Left ventricle myocardium inferior (tissue), 1 donor: ENCODE measurements at places on chromosomes 11 and 22. TPM values are rescaled to one million over a fixed set of nuclear protein-coding genes. Genes with fewer than 3 reads are reported as not detected.

GRCh38 chr11:68857037-68857586 is 15.4 kb upstream of the CPT1A start:
- DNase-seq, result no peak

GRCh38 chr11:74366576-74366975 is 31.7 kb downstream of the PGM2L1 start:
- DNase-seq, result no peak

DNA sequence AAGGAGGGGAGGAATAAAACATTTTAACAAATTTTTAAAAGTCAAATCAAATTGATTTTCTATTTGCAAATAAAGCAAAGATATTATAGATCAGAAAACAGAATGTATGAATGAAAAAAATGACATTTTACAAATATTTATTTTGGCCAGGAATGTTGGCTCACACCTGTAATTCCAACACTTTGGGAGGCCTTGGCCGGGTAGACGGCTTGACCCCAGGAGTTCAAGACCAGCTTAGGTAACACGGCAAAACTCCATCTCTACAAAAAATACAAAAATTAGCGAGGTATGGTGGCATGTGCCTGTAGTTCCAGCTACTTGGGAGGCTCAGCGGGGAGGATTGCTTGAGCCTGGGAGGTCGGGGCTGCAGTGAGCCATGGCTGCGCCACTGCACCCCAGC is 18.2 kb downstream of the THAP12 start:
- no peak for DNase-seq

DNA sequence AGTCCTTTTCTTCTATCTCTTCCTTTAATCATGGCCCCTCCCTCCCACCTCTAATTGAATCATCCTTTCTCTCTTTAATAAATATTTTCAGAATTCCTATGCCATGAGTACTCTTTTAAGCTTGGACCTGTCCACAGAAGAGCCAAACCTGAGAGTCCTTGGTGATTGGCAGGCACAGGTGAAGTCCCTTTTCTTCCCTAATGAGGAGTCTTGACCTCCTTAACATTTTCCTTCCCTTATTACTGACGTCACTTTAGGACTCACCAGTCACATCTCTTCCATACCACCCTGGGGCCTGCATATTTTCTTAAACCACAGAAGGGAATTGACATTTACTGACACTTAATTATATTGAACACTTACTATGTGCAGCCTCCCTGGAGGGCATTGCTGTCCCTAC is 41.0 kb upstream of the RASSF10 start:
- no peak for DNase-seq

DNA sequence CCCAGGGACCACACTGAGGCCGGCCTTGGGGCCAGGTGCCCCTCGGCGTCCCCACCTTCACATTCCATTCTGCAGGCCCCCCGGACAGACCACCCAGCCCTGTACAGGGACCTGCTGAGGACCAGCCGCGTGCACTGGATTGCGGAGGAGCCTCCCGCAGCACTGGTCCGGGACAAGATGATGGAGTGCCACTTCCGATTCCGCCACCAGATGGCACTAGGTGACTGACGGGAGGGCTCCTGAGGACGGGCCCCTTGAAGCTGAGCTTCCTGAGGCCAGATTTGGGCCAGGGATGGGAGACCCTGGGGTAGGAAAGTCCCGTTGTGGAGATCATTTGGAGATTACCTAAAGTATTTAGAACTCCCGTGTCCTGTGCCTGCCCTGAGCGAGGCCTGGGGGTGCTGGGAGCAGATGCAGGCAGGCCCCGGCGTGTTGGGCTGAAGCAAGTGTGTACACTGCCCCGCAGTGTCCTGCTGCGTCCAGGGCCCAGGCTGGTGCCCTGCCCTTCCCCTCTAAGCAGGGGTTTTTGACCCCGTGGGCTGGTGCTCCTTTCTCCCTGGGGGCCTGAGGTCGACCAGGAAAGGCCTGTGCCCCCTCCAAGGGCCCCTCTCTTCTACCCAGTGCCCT is 20.0 kb downstream of the TRMU start:
- peak; percentile 65 for DNase-seq

DNA sequence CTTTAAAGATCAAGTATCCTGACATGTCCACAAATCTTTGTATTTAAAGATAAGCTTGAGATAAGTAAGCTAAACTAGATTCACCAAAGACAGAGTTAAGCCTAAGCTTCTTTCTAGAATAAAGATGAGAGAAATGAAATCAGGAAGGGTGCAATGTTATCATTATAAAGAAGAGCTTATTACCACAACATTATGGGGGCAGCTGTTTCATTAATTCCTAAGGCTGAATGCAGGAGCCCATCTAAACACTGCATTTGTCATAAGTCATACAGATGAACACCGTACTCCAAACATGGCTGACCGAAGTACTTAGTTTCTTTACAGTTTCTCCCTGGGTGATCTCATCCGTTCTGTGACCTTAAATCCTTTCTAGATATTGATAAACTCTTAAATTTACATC is 16.3 kb downstream of the FDX1 start:
- no peak for DNase-seq

GRCh38 chr11:127818625-127819024 is 768.7 kb downstream of the ETS1 start:
- no peak for DNase-seq

DNA sequence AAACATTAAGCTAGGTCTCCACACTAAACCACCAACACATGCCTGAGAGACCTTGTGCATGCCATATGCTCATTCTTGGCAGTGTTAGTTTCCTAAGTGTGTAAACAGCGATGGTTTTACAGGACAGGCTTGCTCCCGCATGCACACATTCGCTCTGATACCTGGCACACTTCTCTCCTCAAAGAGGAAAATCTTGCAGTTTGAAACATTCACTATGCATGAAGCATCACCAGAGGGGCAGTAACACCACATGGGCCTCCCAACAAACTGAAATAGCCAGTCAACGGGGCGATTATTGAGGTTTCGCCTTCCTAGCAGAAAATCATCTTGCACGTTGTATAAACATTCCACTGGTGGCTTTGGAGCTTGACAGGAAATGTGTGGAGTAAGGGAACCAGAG is 52.6 kb downstream of the ABTB2 start:
- DNase-seq, result no peak

- DNase-seq, result no peak
Observed at GRCh38 chr11:88435415-88435814, 97.9 kb upstream of the CTSC start.

GRCh38 chr11:82458761-82459160 is 274.9 kb downstream of the FAM181B start:
- DNase-seq, result no peak

- DNase-seq, result no peak
Observed at GRCh38 chr22:39282645-39283321, 36.6 kb downstream of the RPL3 start.

GRCh38 chr11:99739464-99740089 is 718.8 kb downstream of the CNTN5 start:
- no peak for DNase-seq

- no peak for DNase-seq
Observed at GRCh38 chr11:103433386-103434072, 324.3 kb downstream of the DYNC2H1 start.

DNA sequence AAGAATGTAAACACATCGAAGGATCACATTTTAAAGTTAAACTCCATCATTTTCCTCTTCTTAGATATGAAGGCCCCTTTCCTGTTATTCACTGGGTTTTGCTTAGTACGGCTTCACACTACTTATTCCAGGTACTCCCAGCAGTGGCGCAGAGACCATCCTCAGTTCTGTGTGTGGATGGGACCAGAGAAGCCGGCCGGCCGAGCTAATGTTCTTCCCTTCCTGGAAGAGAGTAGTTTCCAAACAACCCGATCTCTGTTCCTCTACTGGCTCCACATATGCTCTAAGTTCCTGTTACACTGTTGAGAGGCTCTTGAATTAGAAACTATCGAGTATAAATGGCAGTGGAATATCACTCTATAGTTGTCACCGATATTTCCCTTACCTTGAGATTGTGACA is 684 bp upstream of the NFRKB start:
- DNase-seq, result no peak

GRCh38 chr11:102780491-102780918 is at the start of gene MMP10:
Gene MMP10 (minus strand): TSS chr11:102780628. CDS start chr11:102780591, 37 bp downstream.
- DNase-seq, result no peak

GRCh38 chr11:79661373-79661772 is 220.5 kb upstream of the TENM4 start:
- DNase-seq, result no peak

- DNase-seq, result no peak
Observed at GRCh38 chr22:46937939-46938338, 175.5 kb downstream of the TBC1D22A start.

GRCh38 chr11:87437133-87437843 is 399.6 kb downstream of the TMEM135 start:
- no peak for DNase-seq

- DNase-seq, result no peak
Observed at GRCh38 chr11:61892085-61892370, 683 bp upstream of the FADS3 start.

GRCh38 chr11:128484172-128484571 is 103.2 kb downstream of the ETS1 start:
- no peak for DNase-seq

DNA sequence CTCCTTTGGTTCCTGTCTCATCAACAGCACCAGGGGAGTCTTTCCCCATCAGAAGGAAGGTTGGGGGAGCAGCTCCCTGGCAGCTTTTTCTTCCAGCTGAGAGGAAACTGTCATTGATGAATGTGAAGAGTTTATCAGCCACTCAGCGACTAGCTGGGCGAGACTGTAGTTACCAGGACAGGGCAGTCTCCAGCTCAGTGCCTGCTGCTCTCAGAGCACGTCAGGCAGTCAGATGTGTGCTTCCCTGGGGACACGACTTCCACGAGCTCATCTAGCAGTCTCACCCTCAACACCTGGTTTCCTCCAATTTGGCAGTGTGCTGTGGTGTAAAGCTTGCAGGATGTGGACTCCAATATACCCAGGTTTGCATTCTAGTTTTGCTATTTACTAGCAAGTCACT is 12.5 kb upstream of the C1QTNF4 start:
- DNase-seq, result peak; percentile 41

GRCh38 chr11:116842909-116843308 is 5.5 kb upstream of the APOA1 start:
- DNase-seq, result no peak

- no peak for DNase-seq
Observed at GRCh38 chr22:23076896-23077572, 6.7 kb downstream of the GNAZ start.

- no peak for DNase-seq
Observed at GRCh38 chr11:34395916-34396550, 38.2 kb upstream of the ABTB2 start.

GRCh38 chr11:14340721-14341120 is 18.3 kb downstream of the RRAS2 start:
- no peak for DNase-seq

GRCh38 chr11:116650052-116650451 is 122.7 kb downstream of the BUD13 start:
- DNase-seq, result no peak

DNA sequence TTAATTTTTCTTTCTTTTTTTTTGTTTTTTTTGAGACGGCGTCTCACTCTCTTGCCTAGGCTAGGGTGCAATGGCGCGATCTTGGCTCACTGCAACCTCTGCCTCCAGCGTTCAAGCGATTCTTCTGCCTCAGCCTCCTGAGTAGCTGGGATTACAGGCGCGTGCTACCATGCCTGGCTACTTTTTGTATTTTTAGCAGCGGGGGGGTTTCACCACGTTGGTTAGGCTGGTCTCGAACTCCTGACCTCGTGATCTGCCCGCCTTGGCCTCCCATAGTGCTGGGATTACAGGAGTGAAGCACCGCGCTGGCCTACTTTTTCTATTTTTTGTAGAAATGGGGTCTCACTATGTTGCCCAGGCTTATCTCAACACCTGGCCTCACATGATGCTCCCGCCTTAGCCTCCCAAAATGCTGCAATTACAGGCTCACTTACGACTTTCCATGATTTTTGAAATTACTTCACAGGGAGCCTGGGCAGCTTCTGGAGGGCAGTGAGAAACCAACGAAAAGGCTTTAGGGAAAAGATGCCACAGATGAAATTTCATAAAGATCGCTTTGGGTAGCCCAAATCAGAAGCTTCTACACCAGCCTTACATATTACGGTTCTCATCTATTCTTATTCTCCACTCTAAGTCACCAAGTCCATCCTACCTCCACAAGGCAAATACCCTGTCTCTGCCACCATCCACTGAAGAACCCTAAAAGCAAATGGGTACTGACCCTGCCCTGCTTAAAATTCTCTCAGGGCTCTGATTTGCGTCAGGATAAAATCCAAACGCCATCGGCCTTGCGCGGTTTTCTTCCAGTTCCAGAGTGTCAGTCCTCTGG is 866 bp upstream of the RRM1 start:
- DNase-seq, result no peak

DNA sequence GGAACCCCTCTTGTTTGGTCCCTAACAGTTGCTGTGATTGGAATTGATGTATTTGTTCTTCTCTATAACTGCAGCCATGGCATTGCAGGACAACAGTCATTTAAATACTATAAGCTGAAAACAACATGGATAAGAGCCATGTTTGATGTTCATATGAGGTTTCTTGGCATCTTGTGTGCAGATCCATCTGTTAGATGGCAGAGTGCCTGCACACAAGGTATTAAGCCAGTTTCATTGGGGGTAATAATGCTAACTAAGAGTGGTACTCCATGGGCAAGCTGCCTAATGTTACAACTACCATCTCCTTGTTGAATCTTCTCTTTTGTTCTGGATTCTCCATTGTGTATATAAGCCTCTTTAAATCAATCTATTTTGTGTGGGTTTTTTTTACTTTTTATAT is 206.0 kb upstream of the CHORDC1 start:
- no peak for DNase-seq

GRCh38 chr11:11582011-11582701 is 39.6 kb downstream of the GALNT18 start:
- no peak for DNase-seq

- no peak for DNase-seq
Observed at GRCh38 chr22:39225591-39225990, 19.2 kb downstream of the PDGFB start.

DNA sequence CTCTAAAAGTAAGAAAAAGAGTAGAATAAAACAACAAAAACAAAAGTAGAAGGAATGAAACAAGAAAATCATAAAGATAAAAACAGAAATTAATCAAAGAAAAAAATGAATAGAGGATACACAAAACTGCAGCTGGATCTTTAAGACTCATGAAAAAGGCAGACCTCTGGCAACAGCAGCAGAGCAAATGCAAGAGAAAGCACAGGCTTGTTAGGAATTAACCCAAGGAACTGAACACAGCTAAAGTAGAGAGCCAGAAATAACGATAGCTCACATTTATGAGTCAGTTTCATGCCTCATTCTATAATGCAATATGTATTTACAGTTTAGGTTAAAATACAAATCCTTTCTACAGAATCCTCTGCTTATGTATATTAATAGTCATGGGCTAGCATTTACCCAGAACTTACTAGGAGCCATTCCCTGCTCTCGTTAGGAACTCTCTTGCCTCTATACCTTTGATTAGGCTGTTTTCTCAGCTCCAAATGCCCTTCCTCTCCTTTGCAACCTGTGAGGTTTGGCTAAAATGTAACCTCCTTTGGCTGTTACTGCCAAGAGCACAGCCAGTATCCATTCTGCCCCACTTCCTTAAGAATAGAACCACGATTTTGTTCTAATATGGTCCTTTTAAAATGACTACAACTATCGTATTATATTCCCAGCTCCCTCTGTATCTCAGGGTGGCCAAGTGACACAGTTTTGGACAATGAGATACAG is 38.3 kb upstream of the NFAM1 start:
- DNase-seq, result no peak

Gene MYBPC3
- 2,538 TPM for total RNA-seq

Gene GUCY1A2
- 10.2 TPM for total RNA-seq

Gene FERMT3
- 5.4 TPM for total RNA-seq

Gene RPUSD4
- total RNA-seq, result 37.6 TPM

Gene C11orf97
- total RNA-seq, result not detected

Gene SLC22A25
- not detected for total RNA-seq

Gene HSPB2
- total RNA-seq, result 36.5 TPM

Gene KIF18A
- total RNA-seq, result 0.25 TPM

Gene SLC29A2
- 14.6 TPM for total RNA-seq

Gene KCNK4
- not detected for total RNA-seq

Gene TRIM49
- total RNA-seq, result not detected
